ENCODE measurements at places on chromosomes 1 and 21.

DNA sequence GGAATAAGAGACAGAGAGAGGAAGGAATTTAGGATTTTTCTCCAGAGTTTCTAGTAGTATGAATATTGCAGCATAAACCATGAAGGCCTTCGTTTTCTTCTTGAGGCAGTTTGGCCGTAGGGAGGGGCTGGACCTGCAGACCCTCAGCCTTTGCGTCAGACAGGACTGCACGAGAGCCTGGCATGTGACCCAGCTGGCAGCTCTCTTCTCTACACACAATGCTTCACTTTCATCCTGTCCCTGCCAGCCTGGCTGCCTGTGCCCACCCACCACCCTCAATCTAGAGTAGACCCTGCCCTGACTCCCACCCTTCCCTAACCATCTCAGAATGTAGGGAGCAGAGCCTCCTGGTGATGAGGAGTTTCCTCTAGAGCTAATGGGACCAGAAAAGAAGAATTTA lies 1.6 kb downstream of the CA14 start:
- H3K36me3 ChIP-seq, result peaks cover 22% of the 10 kb centered on the region
- no peaks in the 10 kb centered on the region for H3K27me3 ChIP-seq
- DNase-seq, result no peak

DNA sequence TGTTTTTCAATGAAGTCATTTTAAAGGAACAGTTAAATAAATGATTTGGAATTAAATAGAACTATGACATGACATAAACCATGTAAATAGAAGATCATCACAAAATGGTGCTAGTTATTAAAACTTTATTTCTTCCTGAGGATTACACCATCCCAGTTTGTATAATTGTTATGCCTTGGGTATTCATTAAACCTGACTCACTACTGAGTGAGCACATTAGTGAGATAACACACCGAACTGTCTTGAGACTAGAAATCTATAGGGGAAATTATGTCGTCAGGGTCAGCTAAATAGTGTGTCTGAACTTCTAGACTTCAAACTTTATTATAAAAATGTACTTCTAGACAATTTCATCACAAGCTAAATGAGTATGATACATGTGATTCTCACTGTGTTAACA lies 189.4 kb downstream of the NCAM2 start:
- DNase-seq, result no peak
- H3K27me3 ChIP-seq, result no peaks in the 10 kb centered on the region
- H3K4me1 ChIP-seq, result no peaks in the 10 kb centered on the region
- H3K4me3 ChIP-seq, result no peak overlapping the region

DNA sequence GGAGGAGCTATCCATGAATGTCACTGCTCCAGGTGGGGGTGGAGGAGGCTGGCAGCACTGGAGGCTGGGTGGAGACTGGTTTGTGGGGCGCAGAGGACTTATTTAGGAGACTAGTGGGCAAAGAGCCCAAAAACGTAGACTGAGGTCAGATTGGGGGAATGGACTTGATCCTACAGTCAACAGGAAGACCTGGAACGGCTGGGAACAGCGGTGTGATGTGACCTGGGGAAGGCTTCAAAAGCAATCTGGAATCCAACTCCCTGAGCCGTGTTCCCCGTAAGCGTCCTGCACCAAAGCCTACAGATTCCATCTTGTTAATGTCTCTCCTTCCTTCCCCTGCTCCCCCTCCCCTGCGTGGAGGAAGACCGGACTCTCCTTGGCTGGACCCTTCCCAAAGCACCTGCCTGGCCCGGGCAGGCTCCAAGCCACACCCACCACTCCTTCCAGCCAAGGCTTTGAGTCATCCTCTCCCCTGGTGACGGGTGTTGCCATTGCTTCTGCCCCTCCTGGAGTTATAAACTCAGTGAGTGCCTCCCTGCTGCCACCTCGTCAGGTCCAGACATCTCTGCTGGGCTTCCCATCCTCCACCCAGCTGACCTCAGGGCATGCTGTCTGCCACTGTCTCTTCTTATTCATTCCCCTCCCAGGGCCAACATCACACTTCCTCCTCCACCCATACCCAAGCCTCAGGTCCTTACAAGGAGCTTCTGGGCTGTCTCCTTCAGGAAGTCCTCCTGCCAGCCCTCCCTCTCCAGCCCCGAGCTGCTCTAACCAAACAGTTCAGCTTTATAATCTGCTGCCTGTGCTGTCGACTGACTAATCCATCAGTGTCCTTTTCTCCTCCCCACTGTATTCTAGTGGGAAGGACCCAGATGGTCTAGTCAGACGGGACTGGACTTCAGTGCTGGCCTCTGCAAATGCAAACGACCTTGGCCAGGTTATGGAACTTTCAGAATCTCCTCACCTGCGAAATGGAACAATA lies 1.6 kb upstream of the CLSTN1 start:
- peak overlapping the region; percentile 68 for H3K4me3 ChIP-seq
- H3K36me3 ChIP-seq, result no peaks in the 10 kb centered on the region
- H3K27me3 ChIP-seq, result peaks cover 14% of the 10 kb centered on the region
- DNase-seq, result peak; percentile 67

DNA sequence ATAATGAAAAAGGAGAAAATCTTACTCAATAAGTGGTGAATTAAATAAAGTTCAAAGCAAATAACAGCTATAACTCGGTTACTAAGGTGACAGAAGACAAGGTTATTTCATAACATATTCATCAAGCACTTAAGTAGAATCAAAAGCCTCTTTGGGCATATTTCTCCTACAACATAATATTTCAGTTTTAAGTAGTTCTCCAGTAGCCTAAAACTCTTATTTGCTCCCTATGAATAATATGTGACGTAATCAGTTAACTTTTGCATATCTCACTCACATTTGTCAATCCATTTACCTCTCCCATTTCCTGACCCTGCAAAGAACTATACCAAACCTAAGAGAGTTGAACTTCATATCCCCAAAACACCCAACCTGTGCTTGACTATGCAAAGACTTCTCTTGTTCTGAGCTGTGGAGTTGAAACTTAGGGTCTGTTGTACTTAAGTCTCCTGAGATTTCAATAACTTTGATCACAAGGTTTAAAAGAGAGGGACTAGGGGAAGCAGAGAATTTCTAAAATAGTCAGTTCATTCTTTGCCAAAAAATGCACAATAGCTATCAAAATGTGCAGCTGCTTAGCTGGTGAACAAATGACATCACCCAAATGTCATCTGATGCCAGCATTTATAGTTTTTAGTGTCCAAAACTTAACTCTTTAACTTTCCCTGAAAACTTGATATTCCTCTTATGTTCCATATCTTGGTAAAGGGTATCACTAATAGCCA lies 37.2 kb downstream of the TTLL7 start:
- H3K4me3 ChIP-seq, result no peak overlapping the region
- no peaks in the 10 kb centered on the region for H3K36me3 ChIP-seq
- H3K27ac ChIP-seq, result no peak overlapping the region
- no peaks in the 10 kb centered on the region for H3K4me1 ChIP-seq

DNA sequence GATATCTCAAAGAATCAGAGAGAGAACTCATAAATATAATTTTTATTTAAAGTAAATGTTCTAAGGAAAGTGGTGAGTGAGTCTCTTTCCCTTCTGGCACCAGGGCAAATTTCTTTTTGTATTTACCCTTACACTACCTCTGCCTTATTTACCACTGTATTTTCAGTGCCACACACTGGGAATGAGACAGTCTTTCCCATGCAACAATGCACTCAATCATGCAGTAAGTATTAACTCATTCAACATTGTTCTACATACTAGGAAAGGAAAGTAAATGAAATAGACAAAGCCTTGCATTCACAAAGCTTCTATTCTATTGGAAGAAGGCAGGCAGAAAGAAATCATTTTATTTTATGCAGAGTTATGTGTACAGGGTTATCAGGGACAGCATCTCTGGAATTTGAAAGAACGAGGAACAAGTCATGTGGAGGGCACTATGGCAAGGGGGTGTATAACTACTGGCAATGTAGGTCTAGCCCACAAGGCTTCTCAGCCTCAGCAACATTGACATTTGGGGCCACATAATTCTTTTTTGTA lies 129.8 kb upstream of the PRDX6 start:
- H3K36me3 ChIP-seq, result no peaks in the 10 kb centered on the region
- no peaks in the 10 kb centered on the region for H3K4me1 ChIP-seq
- no peak overlapping the region for H3K27ac ChIP-seq
- H3K27me3 ChIP-seq, result no peaks in the 10 kb centered on the region

DNA sequence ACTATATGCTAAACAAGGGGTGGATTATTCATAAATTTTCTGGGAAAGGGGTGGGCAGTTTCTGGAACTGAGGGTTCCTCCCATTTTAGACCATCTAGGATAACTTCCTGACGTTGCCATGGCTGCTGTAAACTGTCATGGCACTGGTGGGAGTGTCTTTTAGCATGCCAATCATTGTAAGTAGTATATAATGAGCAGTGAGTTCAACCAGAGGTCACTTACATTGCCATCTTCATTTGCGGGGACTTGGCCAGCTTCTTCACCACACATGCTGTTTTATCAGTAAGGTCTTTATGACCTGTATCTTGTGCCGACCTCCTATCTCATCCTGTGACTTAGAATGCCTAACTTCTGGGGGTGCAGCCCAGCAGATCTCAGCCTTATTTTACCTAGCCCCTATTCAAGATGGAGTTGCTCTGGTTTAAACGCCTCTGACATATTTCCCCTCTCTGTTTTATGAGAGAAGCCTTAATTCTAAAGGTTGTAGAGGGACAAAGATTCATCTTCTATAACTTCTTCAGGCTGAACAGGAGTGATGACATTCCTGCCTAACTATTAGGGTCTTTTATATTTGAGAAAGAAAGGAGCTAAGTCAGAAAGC lies 60.4 kb downstream of the DIP2A start:
- DNase-seq, result no peak
- H3K27me3 ChIP-seq, result no peaks in the 10 kb centered on the region
- H3K27ac ChIP-seq, result no peak overlapping the region
- no peaks in the 10 kb centered on the region for H3K4me1 ChIP-seq
- no peaks in the 10 kb centered on the region for H3K36me3 ChIP-seq

DNA sequence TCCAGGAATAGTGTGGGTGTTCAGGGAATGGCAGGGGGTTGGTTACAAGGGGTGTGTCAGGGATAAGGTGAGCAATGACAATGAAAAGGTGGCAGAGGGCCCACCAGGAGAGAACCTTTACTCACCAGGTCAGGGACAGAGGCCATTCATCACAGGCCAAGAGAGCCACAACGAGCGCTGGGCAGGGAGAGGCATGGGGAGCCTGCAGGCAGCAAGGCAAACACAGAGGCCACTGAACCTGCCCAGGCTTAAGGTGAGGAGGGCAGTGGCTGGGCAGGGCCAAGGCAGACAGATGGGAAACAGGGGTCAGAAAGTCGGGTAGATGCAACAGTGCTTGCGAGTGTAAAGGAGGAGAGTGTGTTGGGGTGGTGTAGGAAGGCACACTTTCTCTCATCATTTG lies 28.3 kb upstream of the MYBPHL start:
- H3K27ac ChIP-seq, result no peak overlapping the region
- no peak overlapping the region for H3K4me3 ChIP-seq
- H3K27me3 ChIP-seq, result no peaks in the 10 kb centered on the region
- DNase-seq, result no peak

DNA sequence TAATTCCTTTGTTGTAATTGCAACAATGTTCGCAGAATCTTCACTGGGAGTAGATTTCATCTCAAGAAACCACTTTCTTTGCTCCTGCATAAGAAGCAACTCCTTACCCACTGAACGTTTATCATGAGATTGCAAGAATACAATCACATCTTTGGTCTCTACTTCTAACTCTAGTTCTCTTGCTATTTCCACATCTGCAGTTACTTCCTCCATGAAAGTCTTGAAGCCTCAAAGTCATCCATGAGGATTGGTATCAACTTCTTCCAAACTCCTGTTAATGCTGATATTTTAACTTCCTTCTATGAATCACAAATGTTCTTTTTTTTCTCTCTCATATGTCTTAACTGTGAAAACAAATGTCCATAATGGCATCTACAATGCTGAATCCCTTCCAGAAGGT lies 118.6 kb upstream of the RAB4A start:
- H3K27ac ChIP-seq, result no peak overlapping the region
- H3K4me3 ChIP-seq, result no peak overlapping the region
- peaks cover 3% of the 10 kb centered on the region for H3K27me3 ChIP-seq

- H3K27me3 ChIP-seq, result no peaks in the 10 kb centered on the region
- H3K36me3 ChIP-seq, result no peaks in the 10 kb centered on the region
- no peak for DNase-seq
- H3K4me3 ChIP-seq, result no peak overlapping the region
Observed at GRCh38 chr1:28864695-28865094, 49.7 kb upstream of the EPB41 start.

DNA sequence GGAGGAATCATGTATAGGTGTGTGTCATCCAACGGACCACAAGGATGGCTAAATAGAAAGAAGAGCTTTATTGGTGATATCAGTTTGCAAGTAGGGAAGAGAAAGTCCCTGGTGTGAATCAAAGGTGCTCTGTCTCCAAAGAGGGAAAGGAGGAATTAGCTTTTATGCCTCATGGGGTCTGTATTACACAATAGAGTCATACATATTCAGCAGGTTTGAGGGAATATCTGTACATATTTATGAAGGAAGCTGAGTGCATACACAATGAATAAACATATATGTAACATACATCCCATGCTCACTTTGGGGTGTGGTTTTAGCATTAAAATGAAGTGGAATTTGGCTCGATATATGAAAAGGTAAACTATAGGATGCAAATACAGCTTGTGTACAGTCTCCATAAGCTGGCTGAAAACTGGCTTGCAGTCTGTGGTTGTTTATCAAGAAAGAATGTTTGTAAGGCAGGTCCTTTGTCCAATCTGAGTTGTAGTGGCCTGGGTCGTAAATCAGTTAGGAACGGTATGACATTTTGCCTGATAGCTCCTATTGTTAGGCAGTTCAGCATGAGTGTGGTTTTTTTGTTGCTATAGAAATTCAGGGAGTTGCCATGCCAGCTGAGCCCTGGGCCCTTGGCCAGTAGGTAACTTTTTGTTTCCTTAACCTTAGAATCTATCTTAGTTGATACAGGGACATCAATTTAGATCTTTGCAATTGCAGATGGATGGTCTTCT lies 198.0 kb upstream of the ZP4 start:
- no peak overlapping the region for H3K27ac ChIP-seq
- no peaks in the 10 kb centered on the region for H3K27me3 ChIP-seq
- H3K36me3 ChIP-seq, result no peaks in the 10 kb centered on the region
- no peak for DNase-seq

GRCh38 chr1:171898941-171899340 lies 57.6 kb downstream of the DNM3 start:
- H3K36me3 ChIP-seq, result no peaks in the 10 kb centered on the region
- DNase-seq, result no peak
- peaks cover 5% of the 10 kb centered on the region for H3K4me1 ChIP-seq
- no peaks in the 10 kb centered on the region for H3K27me3 ChIP-seq
- H3K27ac ChIP-seq, result peak overlapping the region; percentile 22

All from H1 (cell line).